NCI-H187 treated with DMSO at 0.1 percent for 48 hours (cell line): ENCODE measurements at places on chromosomes 4 and X.

DNA sequence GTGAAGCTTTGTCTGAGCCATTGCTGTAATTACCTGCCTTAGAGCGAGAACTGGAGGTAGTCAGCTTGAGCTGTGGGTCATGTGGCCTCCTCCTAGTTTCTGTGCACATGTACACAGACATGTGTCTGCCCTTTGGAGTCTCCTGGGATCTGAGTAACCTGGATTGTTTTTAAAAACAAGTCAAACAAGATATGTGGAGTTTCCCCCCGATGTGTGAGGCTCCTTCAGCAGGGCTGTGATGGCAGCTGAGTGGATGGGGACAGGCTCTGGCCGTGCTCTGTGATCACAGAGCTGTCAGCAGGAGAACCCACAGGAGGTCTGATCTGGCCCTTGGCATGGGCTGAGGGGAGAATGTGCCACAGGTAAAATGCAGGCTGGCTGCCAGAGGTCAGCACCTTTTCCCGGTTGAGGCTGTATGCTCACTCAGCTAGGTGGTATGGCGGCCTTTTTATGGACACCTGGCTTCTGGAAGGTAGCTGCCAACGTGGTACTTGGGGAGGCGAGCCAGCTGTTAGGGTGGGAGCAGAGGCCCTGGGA, 38.4 kb downstream of the NOP14 start:
- DNase-seq, result no peak

GRCh38 chr4:177853229-177853628, 411.0 kb upstream of the AGA start:
- DNase-seq, result no peak

DNA sequence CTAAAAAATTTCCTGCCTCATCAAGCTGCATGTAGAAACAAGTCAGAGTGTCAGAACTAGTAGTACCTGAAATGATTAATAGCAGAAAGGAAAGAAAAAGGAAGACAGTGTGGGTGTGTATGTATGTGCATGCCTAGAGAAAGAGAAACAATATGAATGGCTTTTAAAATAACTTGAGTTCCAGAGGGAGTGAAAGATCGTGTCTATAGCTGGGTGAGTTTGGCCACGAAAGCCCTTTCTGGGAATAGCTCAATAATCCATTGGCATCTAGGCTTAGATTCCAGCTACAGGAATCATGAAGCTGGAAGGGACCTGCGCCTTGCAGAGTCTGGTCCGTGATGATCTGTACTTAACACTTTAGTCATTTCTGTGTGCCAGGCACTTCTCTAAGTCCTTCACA, 195.6 kb downstream of the RAPGEF2 start:
- DNase-seq, result no peak

DNA sequence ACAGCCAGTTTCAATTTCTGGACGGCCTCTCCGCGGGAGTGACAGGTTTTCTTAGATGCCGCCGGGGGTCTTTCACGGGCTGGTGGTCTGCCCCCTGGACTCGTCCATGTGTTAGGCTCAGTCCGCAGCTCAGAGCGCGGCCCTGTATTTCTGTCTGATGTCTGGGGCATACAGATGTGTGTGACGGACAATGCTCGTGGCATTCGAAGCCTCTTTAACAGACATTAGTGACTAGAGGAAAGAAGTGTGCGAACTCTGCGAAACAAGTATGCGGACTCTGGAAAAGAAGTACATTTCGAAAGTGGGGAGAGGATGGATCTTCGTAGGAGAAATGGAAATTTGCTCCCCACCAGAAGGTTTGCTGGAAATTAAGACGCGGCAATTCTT, 793 bp upstream of the DCUN1D4 start:
- DNase-seq, result no peak

GRCh38 chrX:51876441-51876840, 17.0 kb upstream of the MAGED1 start:
- no peak for DNase-seq

DNA sequence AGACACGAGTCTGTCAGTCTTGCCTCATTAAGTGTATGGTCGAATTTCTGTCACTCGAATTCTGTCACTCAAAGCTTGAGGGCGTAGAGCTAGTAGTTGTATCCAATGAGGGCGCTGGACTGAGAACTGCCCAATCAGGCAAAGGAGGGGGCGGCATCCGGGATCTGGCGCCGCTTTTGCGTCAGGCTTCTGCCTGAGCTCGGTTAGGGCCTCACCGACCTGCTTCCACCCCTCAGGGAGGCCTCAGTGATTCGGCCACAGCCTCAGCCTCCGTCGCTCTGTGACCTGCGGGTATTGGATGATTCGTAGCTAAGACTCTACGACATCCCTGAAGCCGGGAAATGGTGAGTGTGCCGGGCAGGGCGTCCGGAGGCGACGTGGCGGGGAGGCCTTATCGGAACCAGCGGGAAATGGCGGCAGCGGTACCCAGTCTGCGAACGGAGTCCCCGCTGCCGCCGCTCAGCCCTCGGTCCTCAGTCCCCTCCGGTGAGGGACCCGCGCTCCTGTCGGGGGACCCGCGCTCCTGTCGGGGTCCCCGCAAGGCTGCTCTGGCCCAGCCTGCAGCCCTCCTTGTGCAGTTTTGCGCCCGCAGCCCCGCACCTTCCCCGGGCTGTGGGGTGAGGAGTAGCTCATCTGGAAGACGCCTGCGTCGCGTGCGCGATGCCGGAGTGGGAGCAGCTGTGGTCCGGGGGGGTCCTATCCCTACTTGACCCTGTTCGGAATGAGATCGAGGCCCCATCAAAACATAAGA, 88.3 kb downstream of the ZNF718 start:
- no peak for DNase-seq

GRCh38 chrX:140510895-140511295, 6.0 kb upstream of the SOX3 start:
- DNase-seq, result no peak

DNA sequence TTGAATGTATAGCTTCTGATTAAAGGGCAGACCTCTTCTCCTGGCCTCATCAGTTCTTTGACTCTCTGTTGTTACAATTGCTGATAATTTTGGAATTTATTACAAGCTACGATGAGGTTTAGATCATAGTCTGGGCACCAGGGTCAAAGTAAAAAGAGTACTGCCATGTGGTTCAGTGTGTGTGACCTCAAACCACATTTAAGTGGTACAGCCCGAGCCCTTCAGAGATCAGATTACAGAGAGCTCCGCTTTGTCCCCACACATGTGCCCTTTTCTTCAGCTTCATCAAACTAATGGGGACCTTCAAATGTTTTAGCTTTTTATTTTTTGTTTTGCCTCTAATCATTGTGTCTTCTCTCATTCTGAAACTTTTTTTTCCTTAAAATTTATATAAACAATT, 37.1 kb downstream of the SPANXN2 start:
- DNase-seq, result no peak

DNA sequence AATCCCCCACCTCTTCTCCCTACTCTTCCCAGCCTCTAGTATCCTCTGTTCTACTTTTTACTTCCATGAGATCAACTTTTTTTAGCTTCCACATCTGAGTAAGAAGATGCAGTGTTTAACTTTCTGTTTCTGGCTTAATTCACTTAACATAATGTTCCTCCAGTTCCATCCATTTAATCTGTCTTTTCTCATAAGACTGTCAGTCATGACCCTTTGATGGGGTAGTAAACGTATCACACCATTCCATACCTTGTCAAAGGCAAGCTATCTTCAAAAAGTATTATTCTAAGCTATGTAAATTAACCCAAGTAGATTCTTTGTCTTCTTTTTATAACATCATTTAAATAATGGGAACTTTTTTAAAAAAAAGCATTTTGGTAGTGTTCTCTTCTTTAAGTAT, 15.0 kb upstream of the GBA3 start:
- no peak for DNase-seq

DNA sequence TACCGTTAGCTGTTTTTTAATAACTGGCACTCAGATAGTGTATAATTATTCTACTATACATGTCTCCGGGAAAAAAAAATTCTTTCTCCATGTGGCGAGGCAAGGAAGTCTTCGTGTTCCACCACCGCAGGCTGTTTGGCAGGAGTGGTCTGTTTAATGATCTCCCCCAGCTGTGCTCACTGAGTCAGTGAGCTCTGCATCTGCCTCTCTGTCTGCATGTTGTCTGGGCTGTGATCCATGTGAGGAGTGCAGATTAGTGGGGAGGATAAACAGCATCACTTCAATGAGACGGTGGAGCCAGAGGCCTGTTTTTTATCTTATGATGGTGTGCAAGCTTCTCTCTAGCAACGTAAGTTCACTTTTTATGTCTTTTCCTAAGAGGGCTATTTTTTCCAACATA, 69.8 kb downstream of the RPS3A start:
- no peak for DNase-seq

DNA sequence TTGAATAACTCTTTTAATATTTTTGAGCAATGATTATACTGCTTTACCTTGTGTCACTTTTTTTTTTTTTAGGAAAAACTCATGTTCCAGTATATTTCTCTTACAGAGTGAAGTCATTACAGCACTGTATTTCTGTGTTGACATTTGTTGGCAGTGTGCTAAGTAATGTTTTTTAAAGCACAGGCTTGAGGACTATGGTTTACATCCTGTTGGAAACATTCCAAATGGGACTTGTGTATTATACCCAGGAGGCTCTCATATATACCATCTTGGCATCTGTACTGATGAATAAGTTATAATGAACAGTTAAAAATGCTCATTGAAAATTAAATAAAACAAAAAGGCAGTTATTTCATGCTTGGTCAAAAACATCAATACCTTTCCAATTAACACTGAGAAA, 33.8 kb downstream of the CEP44 start:
- no peak for DNase-seq

DNA sequence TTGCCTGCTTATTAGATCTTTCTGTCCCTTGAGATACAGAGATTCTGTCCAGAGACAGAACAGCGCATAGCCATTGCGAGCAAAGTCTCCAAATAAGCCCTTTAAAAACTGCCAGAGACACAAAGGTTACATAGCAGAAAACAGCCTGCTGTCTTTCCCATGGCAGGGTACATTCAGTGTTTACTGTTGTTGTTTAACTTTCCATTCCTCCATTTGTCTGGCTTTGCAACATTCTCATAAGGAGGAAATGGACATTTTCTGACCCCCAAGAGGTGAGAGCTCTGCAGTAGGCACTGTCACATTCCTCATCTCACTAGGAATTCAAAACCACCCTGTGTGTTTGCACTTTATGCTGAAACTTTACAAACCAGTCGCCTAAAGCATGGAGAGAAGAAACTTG, 48.3 kb downstream of the PDE5A start:
- DNase-seq, result no peak

DNA sequence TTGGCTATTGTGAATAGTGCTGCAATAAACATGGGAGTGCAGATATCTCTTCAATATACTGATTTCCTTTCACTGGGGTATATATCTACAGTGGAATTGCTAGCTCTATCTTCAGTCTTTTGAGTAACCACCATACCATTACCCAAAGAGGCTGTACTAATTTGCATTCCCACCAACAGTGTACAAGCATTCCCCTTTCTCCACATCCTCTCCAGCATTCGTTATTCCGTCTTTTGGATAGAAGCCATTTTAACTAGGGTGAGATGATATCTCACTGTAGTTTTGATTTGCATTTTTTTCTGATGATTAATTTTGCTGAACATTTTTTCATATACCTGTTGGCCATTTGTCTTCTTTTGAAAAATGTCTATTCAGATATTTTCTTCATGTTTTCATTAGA, 110.3 kb downstream of the PRDM5 start:
- no peak for DNase-seq

DNA sequence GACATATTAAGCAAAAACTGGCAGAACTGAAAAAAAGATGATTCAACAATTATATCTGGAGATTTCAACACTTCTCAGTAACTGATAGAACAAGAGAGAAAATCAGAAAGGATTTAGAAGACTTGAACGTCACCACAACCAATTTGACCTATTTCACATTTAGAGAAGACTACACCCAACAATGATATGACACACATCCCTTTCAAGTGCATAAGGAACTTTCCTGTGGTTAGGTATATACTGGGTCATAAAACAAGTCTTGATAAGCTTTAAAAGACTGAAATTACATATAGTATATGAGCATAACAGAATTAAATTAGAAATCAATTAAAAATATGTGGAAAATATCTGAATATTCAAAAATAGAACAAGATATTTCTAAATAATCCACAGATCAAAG, 201.2 kb upstream of the HAND2 start:
- DNase-seq, result no peak

GRCh38 chr4:16607241-16608066, 291.0 kb downstream of the LDB2 start:
- no peak for DNase-seq

DNA sequence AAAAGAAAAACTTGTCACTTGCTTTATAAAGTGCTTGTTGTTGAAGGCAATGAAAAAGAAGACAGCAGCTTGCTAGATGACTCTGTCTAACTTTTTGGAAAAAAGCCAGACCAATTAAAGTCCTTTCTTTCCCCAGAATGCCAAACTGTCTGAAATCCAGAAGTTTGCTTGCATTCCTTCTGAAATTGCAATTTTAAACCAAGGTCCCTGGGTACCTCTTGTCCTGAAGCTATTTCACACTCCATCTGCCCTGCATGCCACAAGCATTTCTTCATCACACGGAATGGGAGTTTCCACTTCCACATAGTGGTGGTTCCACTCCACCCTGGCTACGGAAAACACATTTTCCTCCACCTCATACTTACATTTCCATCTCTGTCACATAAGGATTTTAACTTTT, 101.0 kb downstream of the PAPSS1 start:
- DNase-seq, result no peak

DNA sequence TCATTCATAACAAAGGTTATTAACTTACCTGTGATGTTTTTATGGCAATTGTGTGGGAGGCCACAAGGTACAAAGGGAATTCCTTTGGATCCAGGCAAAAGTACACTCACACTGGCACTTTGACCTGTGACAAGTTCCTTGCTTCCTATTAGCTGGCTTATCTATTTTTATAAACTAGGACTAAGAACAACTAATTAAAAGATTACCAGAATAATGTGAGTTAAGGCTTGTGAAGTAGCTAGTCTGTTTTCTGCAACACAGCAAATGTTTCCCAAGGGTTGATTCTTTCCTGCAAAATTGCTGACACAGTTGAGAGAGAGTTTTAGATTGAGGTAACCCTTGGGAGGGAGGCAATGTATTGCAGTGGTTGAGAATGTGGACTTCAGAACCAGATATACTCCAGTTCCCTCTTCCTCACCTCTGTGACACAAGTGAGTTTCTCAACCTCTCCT, 107.9 kb downstream of the CPEB2 start:
- no peak for DNase-seq

GRCh38 chrX:80876877-80877276, 67.2 kb upstream of the BRWD3 start:
- no peak for DNase-seq

- DNase-seq, result no peak
These were observed 33.9 kb downstream of the NELFA start for GRCh38 chr4:1974840-1975239.

DNA sequence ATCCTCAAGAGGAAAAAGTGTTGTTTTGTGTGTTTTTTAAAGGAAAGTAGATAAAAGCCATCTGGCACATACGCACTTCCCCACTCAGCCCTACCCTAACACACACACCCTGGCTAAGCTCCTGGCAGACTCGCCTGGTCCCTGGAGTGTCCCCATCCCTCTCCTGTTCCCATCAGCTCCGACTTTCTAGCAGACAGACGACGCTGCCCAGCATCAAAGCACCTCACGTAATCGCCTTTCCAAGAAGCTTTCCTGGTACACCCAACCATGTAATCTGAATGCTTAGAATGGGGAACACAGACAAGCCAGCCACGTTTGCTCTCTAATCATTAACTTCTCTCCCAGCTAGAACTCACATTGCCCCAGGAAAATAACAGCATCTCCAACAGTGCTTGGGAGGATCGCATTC, 116.2 kb downstream of the AFAP1 start:
- no peak for DNase-seq

GRCh38 chr4:134560728-134561127, 359.1 kb upstream of the PABPC4L start:
- DNase-seq, result no peak

GRCh38 chr4:158496030-158496741, 25.5 kb upstream of the RXFP1 start:
- DNase-seq, result no peak
